CMK (cell line): ENCODE measurements at places on chromosomes 6 and 20.

DNA sequence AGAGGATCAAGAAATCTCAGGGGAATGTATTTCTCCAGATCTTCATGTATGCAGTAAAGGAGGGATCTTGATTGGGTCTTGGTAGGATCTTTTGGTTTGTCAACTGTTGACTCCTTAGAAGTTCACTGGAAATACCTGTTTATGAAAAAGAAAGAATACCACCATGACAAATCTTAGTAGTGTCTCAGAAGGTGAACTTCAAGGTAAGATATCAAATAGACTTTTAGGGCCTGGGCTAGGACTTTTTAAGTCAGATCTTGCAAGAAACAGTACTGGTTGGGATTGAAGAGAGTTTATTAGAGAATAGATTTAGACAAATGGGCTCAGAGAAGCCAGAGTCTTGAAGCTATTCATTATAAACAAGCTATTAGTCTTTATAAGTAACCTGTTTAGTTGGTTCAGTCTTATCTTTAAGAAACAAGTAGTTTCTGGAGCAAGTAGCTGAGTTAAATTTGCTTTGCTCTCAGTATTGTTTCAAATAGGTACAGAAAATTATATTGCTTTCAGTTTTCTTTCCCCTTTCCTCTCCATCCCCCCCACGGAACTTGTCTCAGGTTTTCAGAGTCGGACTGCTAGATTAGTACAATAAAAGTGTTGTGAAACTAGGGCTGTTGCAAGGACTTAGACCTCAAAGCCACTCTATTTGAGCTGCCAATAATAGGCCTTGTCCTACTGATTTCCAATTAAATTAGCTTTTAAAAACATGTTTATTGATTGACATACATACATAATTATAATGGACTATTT, 529.1 kb upstream of the CITED2 start:
- no peak for DNase-seq

GRCh38 chr6:5457983-5458683, 196.8 kb downstream of the FARS2 start:
- no peak for DNase-seq

DNA sequence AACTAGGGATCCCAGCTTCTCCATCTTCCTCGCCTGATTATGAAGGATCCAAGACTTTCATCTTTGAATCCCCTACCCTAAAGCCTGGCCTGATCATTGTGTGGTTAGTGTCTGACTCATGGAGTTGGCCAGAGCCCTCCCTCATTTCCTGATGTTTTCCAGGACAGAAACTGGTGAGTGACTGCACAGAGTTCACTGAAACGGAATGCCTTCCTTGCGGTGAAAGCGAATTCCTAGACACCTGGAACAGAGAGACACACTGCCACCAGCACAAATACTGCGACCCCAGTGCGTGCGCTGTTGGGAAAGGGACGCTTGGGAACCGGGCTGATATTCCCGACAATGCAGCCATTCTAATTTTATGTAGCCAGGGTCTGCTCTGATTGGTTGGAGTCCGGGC, 4.0 kb downstream of the CD40 start:
- no peak for DNase-seq

DNA sequence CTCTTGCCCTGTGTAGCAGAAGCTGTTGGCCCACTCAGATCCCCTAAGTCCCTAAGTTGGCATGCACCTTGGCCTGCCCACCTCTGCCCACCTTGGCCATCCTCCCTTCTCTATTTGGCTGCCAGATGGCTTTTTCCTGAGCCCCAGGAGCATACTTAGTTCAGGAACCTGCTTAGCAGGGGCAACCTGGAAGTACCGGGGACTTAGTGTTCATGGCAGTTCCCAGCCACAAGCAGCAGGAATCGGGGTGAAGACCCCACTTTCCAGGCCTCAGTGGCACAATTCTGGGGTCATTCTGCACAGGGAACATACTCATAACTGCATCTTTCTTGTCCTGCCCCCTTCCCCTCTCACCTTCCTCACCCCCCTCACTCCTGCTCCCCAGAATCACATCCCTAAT, 158.0 kb upstream of the PMEPA1 start:
- DNase-seq = no peak

DNA sequence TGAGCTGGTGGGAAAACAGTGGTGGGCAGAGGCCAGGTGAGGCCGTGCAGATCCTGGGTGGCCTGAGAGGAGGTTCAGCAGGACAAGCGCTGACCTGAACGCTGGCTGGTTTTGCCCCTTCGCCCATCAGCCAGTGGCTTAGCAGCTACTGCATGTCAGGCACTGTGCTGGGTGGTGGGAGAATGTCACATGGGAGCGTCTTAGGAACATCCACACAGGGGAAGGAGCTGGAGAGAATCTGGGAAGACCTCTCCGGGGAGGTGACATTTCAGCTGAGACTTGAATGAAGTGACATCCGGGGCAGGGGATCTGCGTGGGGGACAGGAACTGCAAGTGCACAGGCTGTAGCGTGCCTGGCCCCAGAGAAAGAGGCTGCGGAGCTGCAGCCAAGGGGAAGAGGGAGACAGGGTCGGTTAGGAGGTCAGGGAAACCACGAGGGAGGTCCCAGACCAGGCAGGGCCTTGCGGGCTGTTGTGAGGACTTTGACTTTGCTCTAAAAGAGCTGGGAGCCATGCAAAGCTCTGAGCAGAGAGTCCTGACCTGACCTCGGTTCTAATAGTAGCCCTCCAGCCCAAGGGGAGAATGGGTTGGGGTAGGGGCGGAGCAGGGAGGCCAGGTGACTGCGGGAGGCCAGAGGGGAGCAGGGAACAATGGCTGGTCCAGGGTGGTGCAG, 156.8 kb upstream of the PTPN1 start:
- DNase-seq = peak; percentile 55
